EL (cell line): ENCODE measurements at places on chromosomes 7 and 10.

DNA sequence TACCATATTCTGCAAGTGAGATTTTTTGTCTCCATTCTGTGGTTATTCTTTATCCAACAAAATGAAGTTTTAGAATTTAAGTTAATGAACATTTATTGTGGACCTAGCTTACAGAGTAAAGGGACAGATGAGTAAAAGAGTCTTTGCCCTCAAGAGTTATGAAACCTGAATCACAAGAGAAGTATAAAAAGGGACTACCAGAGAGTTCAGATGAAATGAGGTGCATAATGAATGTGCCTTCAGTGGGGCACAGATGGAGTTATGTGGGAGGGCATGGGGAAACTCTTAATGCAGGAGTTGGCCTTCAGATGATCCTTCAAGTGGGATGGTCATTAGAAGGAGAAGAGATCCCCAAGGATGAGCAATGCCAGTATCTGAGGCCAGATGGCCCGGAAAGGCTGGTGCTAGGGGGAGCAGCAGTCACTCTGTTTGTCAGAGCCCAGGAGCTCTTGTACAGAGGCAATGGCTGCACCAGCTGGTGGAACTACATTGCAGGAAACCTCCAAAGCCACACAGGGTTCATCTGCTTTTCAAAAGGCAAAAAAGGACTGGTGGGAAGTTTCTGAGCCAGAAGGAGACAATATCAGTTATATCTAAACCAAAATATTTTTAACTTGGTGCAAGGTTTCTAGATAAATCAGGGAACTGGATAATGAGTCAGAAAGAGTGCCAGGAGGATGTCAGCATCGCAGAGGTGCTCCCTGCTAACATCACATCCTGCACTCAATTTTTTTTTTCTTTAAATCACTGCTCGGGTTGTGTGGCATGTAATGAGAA lies 162.0 kb downstream of the KLF6 start:
- peak; percentile 71 for DNase-seq

GRCh38 chr10:60967260-60967659 lies 23.3 kb upstream of the RHOBTB1 start:
- no peak for DNase-seq

- DNase-seq = no peak
Observed at GRCh38 chr10:125169279-125169678, 8.9 kb upstream of the CTBP2 start.

GRCh38 chr7:116356333-116356965 lies 143.1 kb upstream of the CAV2 start:
- DNase-seq = no peak

DNA sequence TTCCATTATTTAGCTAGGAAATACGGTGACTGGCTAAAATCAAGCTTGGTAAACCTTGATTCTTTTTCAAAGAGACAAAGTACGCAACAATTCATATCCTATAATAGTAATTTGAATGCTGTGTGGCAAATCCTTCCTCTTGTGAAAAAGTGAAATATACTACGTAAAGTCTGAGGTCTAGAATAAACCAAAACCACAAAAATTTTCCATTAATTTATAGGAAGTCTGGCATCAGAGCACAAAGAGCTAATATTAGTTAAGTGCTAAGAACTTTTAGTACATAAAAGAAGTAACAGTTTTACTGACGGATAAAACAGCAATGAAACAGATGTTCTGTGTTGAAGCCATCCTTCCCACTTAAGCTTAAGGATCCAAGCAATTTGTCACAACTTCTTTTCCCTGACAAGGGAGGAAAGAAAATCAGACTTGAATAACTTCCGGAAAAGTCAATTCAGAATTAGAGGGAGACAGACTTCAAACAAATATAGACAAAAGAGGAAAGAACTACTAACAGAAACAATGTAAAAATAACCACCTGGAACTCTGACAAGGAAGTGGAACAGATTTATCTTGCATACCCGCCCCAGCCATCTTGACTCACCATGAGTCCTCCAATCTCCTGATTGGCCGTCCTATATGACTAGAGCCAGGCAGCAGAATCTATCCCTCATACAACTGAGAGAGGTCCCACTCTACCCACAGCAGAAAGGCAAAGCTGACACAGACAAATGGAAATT lies 34.6 kb downstream of the RHEB start:
- DNase-seq = peak; percentile 69

DNA sequence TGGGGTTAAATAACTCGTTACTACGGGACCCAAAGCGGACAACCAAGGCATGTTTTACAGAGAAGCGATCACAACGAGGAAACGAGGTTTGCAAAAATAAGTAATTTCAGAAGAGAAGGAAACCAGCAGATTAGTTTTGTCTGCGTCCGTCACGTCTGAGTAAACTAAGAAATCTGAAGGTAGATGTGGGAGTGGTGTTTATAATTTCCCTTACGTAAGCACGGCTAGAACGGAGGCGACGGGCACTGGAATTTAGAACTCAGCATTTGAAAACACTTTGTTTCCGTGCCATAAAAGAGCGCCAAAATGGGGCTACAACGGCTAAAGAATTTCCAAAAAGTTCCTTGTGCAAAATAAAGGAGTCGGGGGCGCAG lies 718 bp upstream of the UMAD1 start:
- DNase-seq = peak; percentile 39

- peak; percentile 83 for DNase-seq
Observed at GRCh38 chr7:106568680-106569499, 92.1 kb downstream of the CCDC71L start.

- DNase-seq = peak; percentile 57
Observed at GRCh38 chr7:6636741-6637543, at the start of gene ZNF316. Gene ZNF316 (plus strand): TSS chr7:6637318. CDS start chr7:6642410, 5,092 bp downstream.

DNA sequence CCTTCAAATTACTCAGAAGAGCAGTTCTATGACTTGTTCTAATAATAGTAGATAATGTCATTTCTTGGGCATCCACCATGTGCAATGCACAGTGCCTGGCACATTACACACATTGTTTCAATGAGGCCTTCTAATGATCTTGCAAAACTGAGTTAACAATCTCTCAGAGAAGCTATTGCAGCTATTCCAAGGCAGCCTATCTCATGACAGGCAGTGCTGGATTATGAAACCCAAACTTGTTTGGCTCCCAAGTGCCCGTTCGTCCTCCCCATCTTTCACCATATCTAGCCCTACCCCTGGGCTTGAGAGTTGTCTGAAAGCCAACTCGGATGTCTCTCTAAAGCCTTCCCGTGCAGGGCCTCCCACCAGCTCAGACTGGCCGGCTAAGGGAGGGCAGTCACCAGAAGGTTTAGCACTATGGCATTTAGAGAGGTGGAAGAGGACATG lies 405.1 kb downstream of the PLXNA4 start:
- DNase-seq = no peak

DNA sequence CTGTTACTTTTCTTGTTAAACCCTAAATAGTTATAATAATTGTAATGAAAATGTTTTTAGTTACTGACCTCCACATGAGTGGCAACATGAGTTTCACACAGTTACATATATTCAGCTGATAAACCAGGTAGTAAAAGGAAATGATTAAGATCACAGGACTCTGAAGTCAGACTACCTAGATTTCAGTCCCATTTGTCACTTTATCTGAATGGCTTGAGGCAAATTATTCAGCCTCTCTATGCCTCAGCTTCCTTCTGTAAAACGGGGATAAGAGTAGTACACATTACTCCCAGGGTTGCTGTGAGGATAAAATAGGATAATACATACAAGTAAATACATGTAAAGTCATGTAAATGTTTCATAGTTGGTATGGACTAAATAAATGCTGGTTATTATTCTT lies 254.3 kb upstream of the LRRTM3 start:
- DNase-seq = no peak

GRCh38 chr7:37198906-37199485 lies 249.7 kb downstream of the ELMO1 start:
- peak; percentile 58 for DNase-seq

GRCh38 chr7:117950601-117951260 lies 77.5 kb upstream of the CTTNBP2 start:
- no peak for DNase-seq

DNA sequence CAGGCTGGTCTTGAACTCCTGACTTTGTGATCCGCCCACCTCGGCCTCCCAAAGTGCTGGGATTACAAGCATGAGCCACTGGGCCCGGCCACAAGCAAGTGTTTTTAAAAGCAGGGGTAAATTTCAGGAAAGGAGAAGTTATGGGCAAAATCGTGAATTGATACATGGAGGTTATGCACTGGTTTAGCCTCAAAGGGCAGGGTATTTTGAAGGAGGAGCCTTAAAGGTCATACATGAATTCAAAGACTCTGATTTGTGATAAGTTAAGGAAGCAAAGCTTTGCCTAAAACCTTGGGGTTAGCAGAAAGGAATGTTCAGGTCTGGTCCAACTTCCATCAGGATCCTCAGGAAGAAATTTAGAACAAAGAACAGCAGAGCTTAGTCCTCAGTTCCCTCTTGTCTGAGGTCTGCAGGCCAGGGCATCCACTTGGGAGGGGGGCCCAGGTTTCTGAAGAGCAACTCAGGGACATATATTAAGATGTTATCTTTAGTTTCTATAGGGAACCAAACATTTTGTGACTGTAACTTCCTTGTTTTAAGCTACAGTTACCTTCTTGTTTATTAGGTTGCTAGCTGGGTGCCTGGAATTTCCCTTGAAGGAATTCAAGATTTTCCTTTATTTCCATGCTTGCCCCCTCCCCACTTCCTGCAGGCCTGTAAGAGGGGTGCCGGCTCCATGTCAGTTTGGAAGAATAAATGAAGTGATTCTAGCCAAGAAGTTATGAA lies 2.8 kb upstream of the REPIN1 start:
- no peak for DNase-seq

DNA sequence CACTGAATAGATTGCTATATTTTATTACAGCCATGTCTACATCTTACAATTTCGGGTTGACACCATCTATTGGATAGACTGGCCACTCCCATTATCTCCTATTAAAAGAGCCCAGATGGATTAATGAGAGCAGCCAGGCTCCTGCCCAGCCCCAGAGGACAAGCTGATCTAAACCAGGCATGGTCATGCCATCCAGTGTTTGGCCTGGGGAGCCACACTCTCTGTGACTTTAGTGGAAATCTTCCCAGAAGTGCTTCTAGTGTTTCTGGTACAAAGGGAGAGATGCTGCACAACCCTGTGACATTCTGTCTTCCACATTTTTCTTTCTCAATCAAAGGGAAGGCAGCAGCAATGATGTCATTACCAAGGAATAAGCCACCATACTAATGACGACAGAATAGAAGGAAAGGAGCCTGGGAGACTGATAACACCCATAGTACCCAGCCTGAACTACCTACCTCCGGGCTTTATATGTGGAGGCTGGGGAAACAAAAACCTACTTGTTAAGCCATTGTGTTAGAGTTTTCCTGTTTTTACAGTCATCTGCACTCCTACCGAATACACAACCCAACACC lies 5.0 kb downstream of the NEBL start:
- DNase-seq = no peak
